ENCODE measurements at places on chromosomes 2 and 18.

DNA sequence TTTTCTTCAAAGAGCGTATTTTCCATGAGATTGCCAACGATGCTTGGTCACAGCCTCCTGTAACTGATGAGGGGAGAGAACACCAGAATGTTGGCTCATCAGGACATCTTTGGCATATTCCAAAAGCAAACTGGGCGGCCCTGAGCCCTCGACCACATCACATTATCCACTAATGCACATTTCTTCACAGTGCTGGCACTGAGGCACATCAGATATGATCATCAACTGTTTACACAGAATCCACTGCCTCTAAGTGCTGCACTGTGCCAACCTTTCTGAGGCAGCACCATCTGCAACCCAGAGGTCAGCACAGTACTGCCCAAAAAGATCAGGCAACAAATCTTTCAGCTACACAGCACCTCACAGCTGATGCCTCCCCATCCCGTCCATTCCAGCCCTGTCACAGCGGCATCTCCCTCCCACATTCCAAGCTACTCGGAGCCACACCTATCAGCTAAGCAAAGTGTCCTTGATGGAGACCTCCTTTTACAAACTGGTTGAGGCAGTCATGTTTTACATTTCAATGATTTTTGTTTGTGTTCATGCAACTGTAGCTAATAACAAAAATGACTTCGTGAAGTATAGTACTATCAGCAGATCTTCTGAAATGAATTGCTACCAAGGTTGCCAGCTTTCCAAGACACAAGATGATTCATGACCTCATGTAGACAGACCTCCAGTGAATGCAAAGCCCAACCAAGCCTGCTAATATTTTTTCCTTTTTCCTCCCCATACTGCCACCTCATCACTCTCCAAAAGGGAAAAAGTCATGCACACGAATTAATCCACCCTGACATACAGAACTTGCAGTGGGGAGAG lies 32.3 kb downstream of the MYO5B start:
- peak overlapping the region; percentile 10 for H3K27ac ChIP-seq
- H3K27me3 ChIP-seq = no peaks in the 10 kb centered on the region
- DNase-seq = no peak
- H3K36me3 ChIP-seq = no peaks in the 10 kb centered on the region
- H3K4me1 ChIP-seq = peaks cover 37% of the 10 kb centered on the region

DNA sequence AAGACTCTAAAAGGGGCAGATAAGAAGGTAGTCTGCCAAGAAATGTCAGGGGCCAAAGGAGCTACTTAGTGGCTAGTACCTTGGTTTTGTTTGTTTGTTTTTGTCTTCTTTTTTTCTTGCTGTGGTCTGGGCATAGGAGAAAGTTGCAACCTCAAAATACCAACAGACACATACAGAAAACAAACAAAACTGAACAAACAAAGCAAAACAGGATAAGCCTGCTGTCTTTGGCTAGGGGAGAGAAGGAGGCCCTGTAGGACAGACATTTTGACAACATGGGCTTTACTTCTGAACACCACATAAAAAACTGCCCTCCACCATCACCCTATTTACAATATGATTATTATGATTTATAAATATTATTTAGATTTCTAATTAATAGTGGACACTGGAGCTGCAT lies 460.8 kb downstream of the PTH2R start:
- H3K4me3 ChIP-seq = no peak overlapping the region
- H3K27me3 ChIP-seq = no peaks in the 10 kb centered on the region
- no peaks in the 10 kb centered on the region for H3K36me3 ChIP-seq
- no peak for DNase-seq
- no peak overlapping the region for H3K27ac ChIP-seq
- H3K4me1 ChIP-seq = no peaks in the 10 kb centered on the region

- H3K36me3 ChIP-seq = peaks cover 4% of the 10 kb centered on the region
- peaks cover 42% of the 10 kb centered on the region for H3K4me1 ChIP-seq
- peaks cover 71% of the 10 kb centered on the region for H3K27me3 ChIP-seq
- peak overlapping the region; percentile 44 for H3K4me3 ChIP-seq
- no peak for DNase-seq
Measured at GRCh38 chr2:139369423-139370409, 589.5 kb upstream of the NXPH2 start.

DNA sequence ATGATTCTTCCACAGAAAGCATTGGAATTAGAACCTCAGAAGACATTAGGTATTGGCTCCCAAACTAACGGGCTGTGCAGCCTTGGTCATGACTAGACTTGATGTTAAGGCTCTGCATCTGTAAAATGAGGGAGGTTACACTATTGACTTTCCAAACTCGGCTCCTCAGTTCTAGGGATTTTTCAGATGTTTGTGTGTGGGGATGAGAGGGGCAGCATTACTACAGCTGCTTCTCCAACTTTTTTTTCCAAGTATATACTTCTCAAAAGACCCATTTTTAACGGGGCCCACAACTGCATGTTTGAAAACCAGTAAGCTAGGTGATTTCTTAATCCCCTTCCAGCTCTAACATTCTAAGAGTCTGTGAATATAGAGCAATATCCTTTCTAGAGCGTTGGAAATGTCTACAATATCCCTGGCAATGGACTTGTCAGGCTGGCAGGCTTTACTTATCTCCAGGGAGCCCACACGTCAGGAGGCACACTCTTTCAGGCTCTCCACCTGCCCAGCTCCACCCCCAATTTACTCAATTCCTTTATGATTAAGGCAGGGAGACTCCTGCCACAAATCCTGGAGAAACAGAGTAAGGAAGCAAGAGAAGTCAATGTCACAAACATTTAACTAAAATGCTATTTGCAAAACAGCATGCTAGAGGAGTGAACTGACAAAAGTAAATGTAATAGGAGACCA lies 844 bp upstream of the MPV17 start:
- peaks cover 11% of the 10 kb centered on the region for H3K4me1 ChIP-seq
- DNase-seq = no peak
- no peaks in the 10 kb centered on the region for H3K27me3 ChIP-seq

DNA sequence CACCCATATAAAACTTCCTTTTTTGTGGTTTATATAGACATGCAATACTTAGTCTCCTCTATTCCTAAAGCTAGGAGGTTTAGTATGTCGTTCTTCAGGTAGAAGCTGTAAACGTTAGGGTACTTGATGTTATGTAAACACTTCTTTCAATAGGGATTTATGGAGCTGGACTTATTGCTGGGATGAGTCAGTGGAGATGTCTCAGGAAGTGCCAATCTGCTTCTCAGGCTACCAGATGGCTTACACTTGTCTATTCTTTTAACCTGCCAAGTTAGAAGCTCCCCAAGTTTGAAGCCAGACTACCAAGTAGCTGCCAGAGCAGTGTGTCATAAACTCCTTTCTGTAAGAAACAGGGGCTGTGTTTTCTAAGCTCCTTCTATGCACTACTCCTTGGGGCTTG lies 756.5 kb upstream of the LRRTM1 start:
- no peaks in the 10 kb centered on the region for H3K27me3 ChIP-seq
- H3K36me3 ChIP-seq = peaks cover 4% of the 10 kb centered on the region
- peaks cover 9% of the 10 kb centered on the region for H3K4me1 ChIP-seq
- H3K27ac ChIP-seq = no peak overlapping the region
- no peak for DNase-seq

GRCh38 chr2:236847023-236847422 lies 238.7 kb upstream of the COPS8 start:
- no peak for DNase-seq
- peaks cover 26% of the 10 kb centered on the region for H3K36me3 ChIP-seq
- no peak overlapping the region for H3K27ac ChIP-seq
- peaks cover 42% of the 10 kb centered on the region for H3K4me1 ChIP-seq
- H3K4me3 ChIP-seq = peak overlapping the region; percentile 46
- H3K27me3 ChIP-seq = peaks cover 34% of the 10 kb centered on the region

DNA sequence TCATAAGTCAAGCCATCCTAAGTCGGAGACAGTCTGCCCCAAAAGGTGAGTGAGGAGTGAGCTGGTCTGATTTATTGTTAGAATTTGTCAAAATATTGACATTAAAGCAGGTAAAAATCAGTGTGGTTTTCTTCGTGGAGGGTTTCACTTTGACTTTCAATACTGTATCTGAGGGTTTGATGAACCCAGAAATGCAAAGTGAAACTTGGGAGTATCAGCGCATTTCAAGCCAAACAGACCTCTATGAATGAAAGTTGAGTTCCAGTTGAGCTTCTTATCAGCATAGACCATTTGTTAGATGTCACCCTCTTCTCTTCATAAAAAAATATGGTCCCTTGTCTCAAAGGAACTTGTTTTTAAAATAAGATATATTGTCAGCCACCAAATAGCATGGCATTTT lies 21.7 kb upstream of the CXCR4 start:
- H3K27me3 ChIP-seq = no peaks in the 10 kb centered on the region
- H3K27ac ChIP-seq = no peak overlapping the region
- H3K4me1 ChIP-seq = peaks cover 8% of the 10 kb centered on the region

GRCh38 chr2:222656526-222657446 lies 894 bp upstream of the FARSB start:
- H3K27ac ChIP-seq = peak overlapping the region; percentile 99
- no peaks in the 10 kb centered on the region for H3K27me3 ChIP-seq
- H3K4me3 ChIP-seq = peak overlapping the region; percentile 98
- no peak for DNase-seq

- peaks cover 35% of the 10 kb centered on the region for H3K4me1 ChIP-seq
- no peak for DNase-seq
- no peaks in the 10 kb centered on the region for H3K36me3 ChIP-seq
- H3K27ac ChIP-seq = peak overlapping the region; percentile 14
Measured at GRCh38 chr2:46569061-46569560, 89.7 kb downstream of the TMEM247 start.

DNA sequence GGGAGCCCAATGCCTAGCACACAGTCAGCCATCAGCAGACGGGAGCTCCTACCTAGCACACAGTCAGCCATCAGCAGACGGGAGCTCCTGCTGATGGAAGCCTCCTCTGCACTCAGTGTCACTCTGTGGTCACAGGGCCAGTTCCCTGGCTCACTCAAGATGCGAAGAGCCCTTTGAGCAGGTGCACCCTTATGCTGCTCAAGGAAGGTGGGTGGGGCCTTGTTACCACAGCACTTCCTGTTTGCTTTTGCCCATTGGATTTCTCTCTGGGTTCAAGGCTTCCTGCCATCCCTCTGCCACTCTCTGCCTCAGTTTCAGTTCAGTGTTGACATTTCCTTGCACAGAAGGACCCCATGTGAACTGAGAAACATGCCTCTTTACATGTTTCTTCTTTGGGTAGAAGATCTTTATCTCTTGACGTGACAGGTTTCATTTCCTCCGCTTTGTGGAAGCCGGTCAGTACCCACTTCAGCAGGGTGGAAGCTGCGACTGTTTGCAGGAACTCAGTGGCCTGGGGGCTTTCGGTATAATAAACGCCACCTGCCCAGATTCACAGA lies 11.6 kb downstream of the TRIB2 start:
- H3K36me3 ChIP-seq = peaks cover 92% of the 10 kb centered on the region
- 0 out of 2 replicates have a peak overlapping the region, but pooled peaks have one; percentile 46 for H3K27ac ChIP-seq
- DNase-seq = no peak
- peaks cover 18% of the 10 kb centered on the region for H3K4me1 ChIP-seq
- no peaks in the 10 kb centered on the region for H3K27me3 ChIP-seq

DNA sequence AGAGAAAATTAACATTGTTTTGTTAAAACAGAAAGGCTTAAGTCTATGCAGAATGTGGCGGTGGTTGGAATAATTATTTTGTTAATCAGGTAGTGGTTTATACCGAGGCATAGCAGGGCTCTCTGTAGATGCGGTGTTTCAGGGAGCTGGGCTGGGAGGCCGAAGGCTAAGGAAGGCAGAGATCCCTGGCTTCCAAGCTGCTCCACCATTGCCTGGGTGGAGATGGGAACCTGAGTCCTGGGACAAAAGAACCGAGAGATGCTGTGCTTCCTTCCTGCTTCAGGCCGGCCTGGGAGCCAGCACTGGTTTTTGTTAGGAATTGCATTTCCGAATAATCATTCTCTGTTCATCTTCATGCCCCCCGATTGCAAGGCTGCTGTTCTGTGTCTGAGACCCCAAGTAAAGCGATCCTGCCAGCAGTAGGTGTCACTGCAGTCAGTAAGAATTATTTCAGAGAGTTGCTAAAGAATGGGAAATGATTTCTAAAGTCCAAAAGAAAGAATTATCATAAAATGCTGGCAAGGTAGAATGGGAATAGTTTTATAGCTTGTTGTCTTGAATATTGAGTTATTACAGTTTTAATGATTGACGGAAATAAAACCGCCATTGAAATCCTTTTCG lies 824.9 kb downstream of the GALR1 start:
- no peak for DNase-seq
- peaks cover 4% of the 10 kb centered on the region for H3K27me3 ChIP-seq
- H3K36me3 ChIP-seq = peaks cover 18% of the 10 kb centered on the region
- H3K4me1 ChIP-seq = peaks cover 18% of the 10 kb centered on the region

- H3K36me3 ChIP-seq = no peaks in the 10 kb centered on the region
- H3K4me3 ChIP-seq = no peak overlapping the region
- no peaks in the 10 kb centered on the region for H3K27me3 ChIP-seq
Measured at GRCh38 chr2:164910101-164910899, 45.0 kb downstream of the SLC38A11 start.

DNA sequence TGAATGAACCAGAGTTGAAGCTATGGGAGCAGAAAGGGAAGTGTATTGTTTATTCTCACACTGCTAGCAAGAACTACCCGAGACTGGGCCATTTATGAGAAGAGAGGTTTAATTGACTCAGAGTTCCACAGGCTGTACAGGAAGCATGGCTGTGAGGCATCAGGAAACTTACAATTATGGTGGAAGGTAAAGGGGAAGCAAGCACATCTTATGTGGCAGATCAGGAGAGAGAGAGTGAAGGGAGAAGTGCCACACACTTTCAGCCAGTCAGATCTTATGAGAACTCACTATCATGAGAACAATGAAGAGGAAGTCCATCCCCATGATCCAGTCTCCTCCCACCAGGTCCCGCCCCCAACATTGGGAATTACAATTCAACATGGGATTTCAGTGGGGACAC lies 383.2 kb upstream of the SLC14A2 start:
- H3K4me1 ChIP-seq = no peaks in the 10 kb centered on the region
- no peak for DNase-seq
- H3K36me3 ChIP-seq = no peaks in the 10 kb centered on the region
- no peak overlapping the region for H3K27ac ChIP-seq
- no peaks in the 10 kb centered on the region for H3K27me3 ChIP-seq
- H3K4me3 ChIP-seq = no peak overlapping the region

GRCh38 chr2:3480352-3481010 lies 38.9 kb downstream of the ADI1 start:
- no peak overlapping the region for H3K27ac ChIP-seq
- H3K27me3 ChIP-seq = peaks cover 3% of the 10 kb centered on the region
- no peak for DNase-seq
- H3K4me3 ChIP-seq = no peak overlapping the region

DNA sequence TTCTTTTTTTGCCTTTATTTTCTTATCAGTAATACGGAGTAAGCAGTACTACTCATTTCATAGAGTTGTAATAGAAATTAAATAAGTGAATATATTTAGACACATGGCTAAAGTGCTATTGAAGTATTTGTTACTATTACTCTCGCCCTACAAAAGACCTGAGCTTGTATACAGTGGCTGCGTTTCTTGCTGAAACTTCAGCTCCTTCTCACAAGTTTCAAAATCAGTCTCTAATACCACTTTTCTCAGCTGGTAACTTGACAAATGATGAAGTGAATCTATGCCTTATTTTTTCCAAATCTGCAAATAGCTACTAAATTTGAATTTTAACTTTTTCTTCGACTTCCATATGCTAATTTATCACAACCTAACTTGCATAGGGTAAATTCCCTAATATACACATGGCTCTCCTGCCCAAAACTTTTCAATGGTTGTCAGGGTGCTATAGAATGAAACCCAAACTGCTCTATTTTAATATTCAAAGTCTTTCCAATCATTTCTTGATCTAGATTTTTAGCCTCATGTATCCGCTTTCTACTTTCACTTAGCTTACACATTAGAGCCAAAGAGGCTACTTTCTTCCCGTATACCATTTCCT lies 347.8 kb upstream of the GULP1 start:
- H3K27me3 ChIP-seq = no peaks in the 10 kb centered on the region
- DNase-seq = no peak
- H3K27ac ChIP-seq = no peak overlapping the region
- H3K4me3 ChIP-seq = no peak overlapping the region

Measured in WTC11 (cell line).